ENCODE measurements at places on chromosomes 2 and 18.

DNA sequence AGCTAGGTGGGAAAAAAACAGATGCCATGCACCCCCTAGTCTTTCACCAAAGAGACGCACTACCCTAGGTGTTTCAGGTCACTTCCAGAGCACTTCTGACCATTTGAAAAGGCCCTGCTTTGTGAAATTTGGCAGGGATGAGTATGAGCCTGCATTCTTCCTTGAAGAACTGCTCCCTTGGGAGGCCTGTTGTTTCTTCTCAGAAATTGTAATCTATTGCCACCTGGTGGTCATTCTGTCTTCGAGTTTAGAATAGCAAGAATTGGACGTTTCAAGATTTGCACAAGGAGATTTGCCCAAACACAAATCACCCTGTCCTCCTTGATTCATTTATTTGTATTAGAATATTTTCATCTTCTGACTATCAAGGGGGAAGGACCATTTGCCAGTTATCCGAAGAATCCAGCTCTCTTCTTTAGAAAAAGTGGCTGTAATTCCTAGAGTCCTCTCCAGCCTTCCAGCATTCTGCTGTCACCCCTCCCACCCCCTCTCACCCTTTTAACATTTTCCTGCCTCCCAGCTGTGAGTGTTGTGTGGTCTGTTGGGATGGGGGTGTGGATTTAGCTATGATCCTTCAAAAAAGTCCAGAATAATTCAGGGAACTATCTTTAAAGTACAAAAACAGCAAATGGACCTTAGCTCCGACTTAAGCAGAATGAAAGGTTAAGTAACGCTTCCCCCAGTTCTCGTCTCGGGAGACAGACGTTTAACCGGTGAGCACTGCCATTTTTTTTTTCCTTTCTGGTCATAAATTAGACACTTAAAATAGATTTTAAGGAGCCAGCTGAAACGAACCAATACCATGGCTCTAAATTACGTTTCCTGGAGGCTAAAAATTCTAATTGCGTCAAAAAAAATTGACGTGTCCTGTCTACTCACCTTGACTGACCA lies 3.7 kb upstream of the GAD1 start:
- DNase-seq = no peak

DNA sequence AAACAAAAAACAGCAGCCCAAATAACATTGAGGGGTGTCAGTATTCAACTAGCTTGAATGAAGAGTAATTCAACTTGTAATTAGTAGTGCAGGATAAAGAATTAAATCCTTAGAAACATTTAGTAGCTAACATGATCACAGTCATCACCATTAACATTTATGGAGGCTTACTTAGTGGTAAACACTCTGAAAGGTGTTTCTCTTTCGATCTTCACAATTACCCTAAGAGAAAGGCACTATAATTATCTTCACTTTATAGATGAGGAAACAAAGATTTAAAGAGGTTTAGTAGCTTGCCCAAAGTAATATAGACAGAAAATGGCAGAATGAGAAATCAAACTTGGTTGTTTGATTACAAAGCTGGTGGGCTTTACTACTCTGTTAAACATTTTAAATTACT lies 81.5 kb downstream of the GAREM1 start:
- DNase-seq = no peak

- no peak for DNase-seq
Measured at GRCh38 chr2:240153418-240153817, 13.0 kb upstream of the OTOS start.

DNA sequence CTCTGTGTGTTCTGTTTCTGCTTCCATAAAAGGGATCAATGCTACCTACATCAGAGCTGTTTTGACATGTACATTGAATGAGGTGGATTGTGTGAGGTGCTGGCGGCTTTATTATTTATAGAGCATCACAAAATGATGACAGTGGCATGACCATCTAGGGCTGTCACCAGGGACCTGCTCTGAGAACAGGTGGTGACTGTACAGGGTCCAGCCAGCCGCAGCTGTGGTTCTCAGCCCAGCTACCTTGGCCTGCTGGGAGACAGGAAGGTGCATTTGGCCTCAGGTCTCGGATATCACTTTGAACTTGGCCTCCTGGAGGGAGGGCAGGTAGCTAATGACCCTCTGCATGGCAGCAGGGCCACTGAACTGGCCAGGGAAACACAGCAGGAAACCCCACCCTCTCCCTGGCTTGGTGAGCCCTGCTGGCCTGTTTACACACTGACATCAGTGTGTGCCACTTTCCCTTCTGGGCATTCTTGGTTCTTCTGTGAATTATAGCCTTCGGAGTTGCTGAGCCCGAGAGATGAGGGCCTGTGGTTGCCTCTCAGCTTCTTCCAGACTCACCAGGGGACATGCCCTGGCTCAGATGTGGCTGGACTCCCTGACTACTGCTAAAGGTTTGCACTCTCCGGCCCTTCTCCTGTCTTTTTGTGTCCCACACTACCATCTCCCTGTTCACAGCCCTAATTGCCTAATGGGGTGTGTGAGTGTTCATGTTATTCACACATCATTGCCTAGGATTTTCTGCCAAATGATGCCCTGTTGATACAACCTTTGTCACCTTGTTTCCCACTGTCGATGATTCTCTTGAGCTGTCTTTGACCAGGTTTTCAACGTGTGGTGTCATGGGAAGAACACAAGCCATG lies 109.2 kb upstream of the RAB12 start:
- DNase-seq = no peak

DNA sequence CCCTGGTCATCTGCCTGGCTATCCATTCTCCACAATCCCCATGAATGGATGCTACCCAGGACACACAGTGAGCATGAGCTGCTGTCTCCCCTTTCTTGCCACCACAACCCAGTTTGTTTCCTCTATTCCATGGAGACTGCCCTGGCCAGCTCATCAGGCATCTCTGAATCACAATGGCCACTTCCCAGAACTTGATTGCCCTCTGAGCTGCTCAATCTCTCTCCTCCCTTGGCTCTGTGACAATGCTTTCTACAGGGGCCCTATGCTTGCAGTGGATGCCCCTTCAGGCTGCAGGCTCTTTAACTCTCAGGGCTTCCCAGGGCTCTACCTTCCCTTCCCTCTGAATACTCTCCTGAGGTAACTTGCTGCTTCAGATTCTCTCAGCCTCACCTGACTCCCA lies 14.4 kb upstream of the SLC4A5 start:
- no peak for DNase-seq

DNA sequence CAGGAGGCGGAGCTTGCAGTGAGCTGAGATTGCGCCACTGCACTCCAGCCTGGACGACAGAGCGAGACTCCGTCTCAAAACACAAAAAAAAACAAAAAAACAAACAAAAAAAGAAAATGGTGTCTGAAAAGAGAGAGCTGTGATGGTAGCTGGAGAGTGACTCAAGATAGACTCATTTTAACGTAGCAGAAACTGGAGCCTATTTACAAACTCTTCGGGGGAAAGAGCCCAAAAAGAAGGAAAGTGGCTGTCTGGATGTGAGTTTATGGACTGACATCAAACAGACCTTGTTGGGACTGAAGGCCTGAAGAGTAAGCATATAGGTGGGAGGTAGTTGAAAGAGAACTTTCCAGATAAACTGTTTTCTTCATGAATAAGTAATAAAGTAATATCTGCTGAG lies 51.8 kb downstream of the LIMS1 start:
- DNase-seq = no peak

DNA sequence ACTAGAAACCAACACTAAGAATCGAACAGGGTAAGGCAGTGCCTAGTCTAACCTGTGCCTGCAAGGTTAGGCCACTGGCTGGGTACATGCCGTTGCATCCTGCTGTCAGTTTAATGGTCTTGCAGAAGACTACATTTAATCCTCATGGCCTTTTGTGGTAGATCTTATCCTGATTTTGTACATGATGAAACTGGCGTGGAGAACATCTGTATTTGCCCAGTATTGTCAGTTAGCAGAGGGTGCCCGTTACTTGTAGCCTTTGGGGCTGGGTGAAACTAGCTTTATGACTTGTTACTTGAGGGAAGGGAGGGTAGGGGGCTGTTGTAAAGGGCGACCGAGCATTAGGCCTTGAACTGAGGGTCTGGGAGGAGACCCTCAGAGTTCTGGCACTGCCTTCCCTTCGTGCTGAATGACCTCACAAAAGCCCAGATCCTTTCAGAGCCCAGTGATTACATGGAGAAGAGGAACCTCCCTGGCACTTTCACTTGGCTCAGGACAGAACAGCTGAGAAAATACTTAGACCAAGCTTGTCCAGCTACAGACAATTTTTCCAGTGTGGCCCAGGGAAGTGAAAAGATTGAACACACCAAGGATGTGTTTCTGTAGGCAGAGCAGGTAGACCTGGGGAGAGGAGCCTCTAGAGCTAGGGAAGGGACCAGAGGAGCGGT lies 19.5 kb downstream of the SLC20A1 start:
- no peak for DNase-seq

DNA sequence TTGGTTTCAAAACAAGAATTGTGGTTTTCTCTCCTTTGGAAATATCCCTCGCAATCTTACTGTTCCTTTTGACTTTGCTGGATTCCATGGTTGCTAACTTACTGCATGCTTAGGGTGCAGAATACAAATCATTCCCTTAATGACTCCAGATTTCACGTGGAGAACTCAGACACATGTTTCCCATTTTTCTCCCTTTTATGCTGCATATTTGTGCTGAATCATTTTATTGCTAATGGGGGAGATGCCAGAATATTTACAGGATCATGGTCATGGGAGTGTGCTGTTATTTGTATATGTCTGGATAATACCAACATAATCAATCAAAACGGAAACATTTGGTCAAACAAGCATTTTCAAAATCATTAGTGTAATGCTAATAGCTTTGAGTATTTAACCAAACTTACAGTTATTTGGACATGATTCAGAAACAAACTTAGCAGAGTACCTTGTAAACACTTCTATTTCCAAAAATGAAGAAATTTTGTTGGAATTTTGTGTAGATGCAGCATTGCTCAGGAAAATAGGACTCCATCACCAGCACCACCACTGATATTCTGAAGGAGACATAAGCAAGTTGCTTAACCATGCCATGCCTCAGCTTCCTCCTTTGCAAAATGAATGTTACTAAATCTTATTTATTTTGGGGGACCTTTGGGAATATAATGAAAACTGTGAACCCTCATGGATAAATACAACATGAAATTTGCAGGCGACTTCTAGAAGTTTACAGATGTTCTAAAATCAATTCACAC lies 122.5 kb upstream of the RND3 start:
- DNase-seq = no peak

DNA sequence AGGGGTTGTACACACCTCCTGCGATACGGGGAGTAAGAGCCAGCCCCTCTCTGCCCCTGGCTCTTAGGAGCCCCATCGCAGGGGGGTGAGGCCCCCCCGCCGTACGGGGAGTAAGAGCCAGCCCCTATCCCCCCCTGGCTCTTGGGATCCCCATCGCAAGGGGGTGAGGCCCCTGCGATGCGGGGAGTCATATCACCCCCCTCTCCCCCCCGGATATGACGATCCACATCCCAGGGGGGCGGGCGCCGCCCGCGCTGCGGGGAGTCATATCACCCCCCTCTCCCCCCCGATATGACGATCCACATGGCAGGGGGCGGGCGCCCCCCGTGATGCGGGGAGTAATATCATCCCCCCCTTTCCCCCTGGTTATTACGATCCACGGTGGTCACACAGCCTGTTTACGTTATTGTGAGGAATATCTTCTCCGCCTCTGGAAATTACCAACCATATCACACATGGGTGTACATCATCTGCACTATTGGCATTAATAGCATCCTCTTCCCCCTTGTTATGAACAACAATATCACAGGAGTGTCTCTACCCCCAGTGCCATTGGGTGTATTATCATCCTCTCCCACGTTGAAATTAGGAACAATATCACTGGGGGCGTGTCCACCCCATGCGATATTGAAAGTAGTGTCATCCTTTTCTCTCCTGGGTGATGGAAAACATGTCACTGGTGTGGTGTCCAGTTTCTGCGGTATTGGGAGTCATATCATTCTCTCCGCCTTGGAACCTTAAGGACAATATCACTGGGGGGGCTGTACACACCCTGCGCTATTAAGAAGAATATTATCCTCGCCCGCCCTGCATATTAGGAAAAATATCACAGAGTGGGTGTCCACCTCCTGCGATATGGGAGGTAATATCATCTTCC lies 24.7 kb upstream of the NAGK start:
- no peak for DNase-seq

- no peak for DNase-seq
Measured at GRCh38 chr2:196063773-196064172, 4.9 kb downstream of the DNAH7 start.

DNA sequence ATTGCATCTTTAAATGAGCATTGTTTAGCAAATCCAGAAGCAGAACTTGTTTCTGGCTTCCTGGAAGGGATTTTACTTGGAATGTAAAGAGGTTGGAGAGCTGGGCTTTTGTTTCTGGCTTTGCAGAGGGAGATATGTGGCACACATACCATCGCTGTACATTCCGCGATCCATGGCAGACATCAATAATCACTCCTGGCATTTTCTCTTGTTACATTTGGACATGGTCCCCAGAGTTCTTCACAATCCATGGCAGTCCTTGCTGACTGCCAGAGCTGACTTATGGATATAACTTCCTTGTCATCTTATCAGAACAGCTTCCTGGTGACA lies 445.6 kb upstream of the SPRED2 start:
- no peak for DNase-seq

DNA sequence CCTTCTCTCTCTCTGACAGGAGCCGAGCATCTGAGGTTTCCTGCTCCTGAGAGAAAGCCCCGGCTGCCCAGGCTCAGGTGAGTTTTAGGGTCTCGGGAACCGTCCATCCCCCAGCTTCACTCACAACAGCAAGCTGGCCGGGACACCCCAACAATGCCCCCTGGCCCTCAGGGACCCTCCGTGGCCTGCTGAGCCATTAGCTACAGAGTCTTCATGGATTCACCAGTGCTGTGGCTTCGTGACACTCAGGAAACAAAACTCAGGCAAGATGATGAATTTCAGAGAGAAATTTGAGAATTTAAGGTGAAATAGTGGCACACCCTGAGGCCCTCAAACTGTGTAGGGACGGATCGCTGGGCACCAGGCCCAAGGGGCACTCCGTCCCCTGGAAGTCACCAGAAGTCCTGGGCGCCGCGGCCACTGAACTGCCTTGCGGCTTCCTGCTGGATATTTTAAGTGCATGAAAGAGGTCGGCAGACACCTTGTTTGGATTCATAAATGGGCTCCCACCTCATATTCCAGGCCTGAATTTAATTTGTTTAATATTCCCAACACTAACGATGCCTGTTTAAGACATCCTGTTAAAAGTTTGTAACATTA lies 368.3 kb upstream of the SALL3 start:
- no peak for DNase-seq

- no peak for DNase-seq
Measured at GRCh38 chr2:54048117-54048785, 67.2 kb upstream of the ACYP2 start.

DNA sequence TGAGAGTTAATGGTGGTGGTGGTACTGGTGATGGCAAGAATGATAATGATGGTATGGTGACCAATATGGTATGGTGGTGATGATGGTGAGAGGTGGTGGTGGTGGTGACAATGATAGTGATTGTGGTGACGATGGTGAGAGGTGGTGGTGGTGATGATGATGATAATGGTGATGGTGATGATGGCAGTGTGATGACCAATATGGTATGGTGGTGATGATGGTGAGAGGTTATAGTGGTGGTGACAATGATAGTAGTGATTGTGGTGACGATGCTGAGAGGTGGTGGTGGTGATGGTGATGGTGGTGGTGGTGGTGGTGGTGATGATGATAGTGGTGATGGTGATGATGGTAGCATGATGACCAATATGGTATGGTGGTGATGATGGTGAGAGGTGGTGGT lies 169.2 kb downstream of the GBX2 start:
- DNase-seq = no peak

GRCh38 chr2:28906376-28906775 lies 11.9 kb downstream of the WDR43 start:
- DNase-seq = no peak
